Naive thymus-derived CD8-positive, alpha-beta T cell (primary cell): ENCODE measurements at places on chromosomes 7 and 10.

- no peak for DNase-seq
Observed at GRCh38 chr7:123004931-123005330, 9.4 kb upstream of the TAS2R16 start.

- no peak for DNase-seq
Observed at GRCh38 chr10:42943025-42943818, 133.6 kb upstream of the RET start.

DNA sequence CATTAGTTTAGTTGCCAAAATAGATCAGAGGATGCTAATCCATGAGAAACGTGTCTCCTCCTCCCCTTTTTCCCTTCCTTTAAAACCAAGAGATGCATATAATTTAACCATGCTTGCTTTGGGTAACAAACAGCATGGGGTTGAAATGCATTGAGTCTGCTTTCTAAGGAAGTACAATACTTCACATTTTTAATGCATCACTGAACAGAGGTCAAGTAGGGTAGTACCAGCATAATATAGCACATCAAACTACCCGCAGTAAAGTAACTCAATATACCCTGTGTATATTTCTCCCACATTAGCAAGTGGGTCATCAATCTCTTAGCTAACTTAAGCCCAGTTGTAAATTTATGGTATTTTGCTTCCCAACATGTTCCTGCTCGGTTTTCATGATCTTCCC is 239.3 kb upstream of the SEMA3C start:
- no peak for DNase-seq

- no peak for DNase-seq
Observed at GRCh38 chr10:71538608-71539260, 142.0 kb downstream of the CDH23 start.

DNA sequence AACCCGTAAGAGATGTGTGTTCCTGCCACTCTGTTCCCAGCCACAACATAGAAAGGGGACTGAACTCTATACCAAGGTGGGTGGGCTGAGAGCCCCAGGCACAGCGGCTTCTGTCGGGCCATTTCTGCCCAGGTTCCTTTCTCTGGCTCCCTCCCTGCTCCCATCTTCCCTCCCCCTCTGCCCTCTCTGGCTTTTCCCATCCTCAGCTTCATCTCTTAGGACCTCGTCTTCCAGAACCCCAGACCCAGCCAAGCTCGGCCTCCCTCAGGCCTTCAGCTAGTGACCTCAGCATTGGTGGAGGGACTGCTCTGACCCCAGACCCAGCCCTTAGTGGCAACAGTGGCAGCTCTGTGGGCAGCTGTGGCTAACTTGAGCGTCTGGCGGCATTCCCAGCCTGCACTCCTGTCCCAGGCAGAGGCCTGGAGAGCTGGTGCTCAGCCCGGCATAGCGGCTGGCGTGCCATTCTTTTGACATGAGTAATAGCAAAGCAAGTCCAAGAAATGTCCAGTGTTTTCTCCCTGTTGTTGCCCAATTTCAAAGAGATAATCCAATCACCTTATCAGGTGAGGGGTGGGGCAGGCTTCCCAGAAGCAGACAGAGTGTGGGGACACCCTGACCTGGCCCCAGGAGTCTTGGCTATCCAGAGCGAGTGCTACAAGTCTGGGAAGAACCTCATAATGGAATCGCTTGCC is 15.9 kb downstream of the PTPRE start:
- DNase-seq = no peak

- no peak for DNase-seq
Observed at GRCh38 chr10:26837139-26837538, 23.6 kb downstream of the ABI1 start.

DNA sequence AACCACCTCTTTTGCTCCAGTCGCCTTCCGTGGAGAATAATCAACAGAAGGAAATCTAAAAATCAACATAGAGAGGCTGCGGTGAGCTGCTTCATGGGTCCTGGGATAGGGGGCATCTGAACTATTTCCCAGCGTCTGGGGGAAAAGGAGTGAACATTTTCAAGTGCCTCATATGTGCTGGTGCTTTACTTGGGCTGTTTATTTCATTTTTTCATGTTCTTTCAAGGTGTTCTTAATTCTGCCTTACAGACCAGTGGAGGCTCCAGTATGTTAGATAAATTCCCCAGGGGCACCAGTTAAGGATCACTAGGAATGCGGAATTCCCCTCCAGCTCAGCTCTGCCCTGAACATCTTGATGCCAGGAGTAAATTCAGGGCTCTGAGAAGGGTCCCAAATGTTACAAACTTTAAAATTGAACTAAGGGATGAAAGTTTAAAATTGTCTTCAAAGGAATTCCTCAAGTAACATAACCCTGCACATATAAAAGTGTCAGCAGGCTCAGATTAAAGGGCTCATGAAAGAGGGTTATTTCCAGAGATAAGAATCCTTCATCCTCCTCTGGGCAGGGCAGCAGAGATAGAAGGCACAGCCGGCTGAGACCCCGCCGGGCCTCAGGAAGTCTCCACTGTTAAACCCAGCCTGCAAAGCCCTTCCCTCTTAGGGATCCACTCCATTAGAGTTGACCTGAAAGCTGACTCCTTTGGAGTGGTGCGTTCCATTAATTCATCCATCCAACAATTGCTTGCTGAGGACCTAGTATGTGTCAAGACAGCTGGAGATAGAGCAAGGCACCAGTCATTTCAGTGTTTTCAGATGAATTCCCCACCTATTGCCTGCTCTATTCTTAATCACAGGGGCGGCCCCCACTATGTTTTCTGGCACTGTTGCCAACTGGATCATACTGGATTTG is 345.8 kb downstream of the KCNMA1 start:
- DNase-seq = no peak

DNA sequence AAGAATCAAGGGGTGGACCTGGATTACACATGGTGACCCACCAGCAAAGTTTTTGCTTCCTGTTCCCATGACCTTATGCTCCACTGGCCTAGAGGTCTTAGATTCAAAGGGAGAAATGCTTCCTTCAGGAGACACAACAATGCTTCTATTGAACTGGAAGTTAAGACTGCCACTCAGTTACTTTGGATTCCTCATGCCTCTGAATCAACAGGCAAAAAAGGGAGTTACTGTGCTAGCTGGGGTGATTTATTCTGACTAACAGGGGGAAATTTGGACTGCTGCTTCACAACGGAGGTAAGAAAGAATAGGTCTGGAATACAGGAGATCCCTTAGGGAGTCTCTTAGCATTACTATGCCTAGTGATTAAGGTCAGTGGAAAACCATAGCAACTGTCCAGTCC is 10.3 kb downstream of the TMEM229A start:
- no peak for DNase-seq

DNA sequence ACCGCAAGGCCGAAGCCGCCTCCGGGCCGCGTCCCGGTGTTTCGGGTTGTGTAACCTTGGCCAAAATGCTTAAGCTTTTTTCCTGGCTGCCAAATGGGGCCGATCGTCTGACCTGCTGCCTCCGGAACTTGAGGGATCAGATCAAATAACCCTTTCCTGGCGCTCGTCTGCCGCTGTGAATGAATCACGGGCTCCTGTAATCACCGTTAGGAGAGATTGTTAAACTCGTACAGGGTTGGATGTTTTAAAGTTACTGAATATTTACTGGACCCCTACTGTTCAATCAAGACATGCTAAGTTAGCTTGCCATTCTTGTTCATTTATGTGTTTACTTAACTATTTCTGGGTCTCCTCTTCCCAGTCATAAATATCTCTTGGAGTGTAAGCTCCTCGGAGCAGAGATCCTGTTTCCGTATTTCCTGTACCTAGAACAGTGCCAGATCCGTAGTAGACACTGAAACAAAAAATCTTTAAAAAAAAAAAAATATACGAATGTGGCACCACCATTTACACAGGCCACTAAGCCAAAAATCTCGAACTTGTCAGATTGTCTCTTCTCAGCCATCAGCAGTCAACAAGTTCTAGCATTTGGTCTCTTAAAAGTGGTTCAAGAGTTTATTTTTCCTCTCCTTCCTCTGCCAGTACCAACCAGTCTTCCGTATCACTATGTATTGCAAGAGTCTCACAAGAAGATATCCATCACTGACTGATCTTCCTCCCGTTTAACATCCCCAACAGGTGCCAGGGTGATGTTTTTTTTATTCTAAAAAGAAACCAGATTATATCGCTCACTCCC is 650 bp upstream of the TM9SF3 start:
- peak; percentile 75 for DNase-seq

DNA sequence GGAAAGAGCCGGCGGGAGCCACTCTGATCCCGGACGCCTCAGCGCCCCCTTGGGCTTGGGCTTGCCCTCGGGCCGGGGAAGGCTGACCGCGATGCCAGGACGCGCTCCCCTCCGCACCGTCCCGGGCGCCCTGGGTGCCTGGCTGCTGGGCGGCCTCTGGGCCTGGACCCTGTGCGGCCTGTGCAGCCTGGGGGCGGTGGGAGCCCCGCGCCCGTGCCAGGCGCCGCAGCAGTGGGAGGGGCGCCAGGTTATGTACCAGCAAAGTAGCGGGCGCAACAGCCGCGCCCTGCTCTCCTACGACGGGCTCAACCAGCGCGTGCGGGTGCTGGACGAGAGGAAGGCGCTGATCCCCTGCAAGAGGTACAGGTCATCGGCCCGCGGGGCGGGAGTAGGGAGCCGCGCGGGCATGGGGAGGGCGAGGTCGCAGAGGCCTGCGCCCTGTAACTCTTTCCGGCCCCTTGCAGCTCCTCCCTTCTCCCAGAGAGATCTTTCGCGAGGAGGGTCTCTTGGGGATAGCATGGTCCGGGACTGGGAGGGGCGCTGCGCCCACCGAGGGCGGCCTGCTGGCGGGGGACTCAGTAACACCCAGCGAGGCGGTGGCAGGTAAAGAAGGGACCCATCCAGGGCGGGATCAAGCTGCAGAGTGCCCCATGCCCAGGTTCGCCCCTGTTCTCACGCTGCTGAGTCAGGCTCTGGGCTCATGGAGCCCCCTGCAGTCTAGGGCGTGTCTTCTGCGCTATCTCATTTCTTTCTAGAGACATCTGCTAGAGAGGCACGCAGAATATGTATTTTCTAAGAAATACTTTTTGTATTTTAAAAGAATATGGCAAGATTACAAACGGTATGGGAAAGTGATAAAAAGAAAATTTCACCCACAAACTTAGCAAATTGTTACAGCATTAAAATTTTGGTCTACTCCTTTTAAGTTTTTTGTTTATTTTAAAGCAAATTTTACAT is 687 bp downstream of the EPDR1 start:
- no peak for DNase-seq

GRCh38 chr10:89677341-89677740 is 24.0 kb upstream of the KIF20B start:
- DNase-seq = no peak

DNA sequence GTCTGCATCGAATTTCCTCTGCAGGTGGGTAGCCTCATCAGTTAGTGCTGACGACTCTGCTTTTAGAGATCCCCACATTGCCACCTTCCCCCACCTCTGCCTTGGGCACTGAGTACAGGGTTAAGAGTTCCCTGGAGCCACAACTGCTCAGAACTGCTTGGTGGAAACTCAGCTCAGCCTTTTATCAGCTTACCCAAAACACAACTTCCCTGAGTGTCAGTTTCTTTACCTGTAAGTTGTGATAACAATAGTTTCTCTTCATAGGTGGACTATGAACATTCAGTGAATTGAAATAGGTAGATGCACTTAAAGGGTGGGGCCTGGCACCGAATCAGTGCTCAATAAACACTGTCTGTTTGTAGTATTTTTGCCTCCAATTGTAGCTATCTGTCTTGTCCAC is 11.3 kb downstream of the ASB13 start:
- no peak for DNase-seq

- DNase-seq = no peak
Observed at GRCh38 chr10:65805993-65806392, 1119.8 kb upstream of the LRRTM3 start.

GRCh38 chr10:99920486-99920885 is 89.3 kb downstream of the DNMBP start:
- no peak for DNase-seq

DNA sequence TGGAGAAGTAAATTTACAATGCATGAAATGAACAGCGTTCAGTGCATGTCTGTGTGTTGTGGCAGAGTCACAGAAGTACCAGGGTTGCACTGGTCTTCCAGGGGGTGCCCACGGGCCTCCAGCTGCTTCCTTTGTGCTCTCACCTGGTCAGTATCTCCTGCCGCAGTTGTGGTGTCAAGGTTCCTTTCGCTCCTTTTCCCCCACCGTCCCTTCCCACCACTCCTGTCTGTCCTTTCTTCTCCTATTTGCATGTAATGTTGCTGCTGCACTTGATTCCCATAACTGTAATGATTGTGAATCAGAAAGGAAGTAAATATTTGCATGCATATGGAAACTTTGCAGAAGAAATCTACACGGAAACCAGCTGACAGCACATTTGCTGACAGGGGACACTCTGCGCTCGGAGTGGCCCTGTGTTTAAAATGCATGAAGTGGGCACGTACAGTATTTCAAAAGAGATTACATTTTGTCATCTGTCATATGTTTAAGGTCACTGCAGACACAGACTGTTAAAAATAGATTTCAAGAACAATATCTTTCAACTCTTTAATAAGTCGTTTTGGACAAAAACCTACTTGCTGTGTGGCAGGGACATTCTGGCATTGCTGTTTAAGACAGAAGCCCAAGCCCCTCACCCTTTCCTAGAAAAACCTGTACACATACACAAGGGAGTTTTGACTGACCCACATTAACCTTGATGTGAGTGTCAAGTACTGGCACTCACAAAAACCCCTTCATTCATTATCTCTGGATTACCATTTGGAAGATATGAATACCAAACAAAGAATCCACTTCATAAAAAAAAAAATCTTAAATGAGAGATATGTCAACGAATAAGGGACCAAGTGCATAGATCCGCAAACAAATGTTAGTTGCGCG is 336.7 kb upstream of the KLF6 start:
- DNase-seq = no peak

DNA sequence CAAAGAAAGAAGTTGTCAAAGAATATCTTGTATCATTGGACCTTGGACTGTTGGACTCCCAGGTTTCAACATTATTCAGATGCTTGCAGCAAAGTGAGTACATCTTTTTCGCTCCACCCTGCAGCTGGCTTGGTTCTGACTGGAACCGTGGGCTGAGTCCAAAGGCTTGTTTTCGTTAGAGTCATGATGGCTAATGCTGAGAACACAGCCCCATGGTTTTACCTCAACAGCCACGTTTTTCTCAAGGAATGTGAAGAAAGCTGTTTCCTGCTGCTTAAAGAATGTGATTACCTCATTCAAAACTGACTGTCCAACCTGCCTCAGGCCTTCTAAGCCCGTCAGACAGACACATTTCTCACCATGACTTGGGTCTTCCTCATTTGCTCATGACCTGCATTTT is 69.5 kb downstream of the STEAP1B start:
- DNase-seq = no peak
